Skin of body (tissue), 3 donors: ENCODE measurements at places on chromosomes 1 and 21.

DNA sequence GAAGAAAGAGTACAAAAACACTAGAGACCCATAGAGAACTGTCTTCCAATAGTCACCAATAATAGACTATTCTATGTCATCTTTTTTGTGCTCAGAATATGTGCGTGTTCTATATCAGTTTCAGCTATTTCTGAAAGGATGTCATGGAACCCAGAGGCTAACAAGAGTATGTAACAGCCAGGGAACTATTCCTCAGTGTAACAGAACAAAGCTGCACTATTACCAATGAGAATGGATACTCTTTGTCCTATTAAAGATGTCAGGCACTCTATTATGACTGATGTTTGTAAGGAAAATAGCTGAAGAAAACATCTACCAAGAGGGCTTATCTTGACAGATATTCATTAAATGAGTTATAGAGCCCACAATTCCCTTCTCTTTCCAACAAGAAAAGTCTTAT is 8.6 kb upstream of the LRRC8C start:
- no peak for DNase-seq

DNA sequence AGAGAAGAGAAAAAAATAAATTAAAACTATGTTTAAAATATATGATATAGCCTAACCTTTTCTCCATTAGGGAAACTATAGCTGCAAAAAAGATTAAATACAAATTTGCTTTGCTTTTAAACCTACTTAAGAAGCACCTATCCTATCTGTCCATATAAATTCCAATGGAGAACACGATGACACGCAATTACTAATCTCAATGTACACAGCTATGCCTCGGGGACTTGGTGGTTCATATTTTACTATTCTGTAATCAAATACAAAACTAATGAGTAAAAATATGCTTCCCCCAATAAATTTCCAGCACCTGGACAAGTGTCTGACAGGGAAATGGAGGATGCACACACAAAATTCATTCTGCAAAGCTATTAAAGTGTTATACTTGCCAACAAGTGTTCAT is 386.4 kb downstream of the LMO4 start:
- no peak for DNase-seq

GRCh38 chr21:25556091-25556490 is 51.2 kb downstream of the MRPL39 start:
- no peak for DNase-seq

DNA sequence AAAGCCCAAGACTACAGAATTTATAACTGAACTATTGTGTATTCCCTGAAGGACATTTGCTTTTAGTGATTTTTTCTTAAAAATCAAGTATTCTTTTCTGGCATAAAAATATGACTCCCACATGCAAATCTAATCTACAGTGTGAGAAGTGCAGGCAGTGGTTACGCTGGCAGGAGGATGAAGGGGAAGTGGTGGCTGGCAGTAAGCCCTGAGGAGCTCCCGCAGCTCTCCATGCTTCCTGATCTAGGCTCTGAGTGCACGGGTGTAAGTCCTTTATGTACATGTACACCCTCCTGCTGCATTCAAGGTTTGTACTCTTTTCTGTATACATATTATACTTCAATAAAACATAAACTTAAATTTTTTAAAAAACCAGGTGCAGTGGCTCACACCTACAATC is 67.5 kb upstream of the PRDX6 start:
- DNase-seq: no peak

GRCh38 chr1:150066838-150067183 is 765 bp upstream of the VPS45 start:
- DNase-seq: no peak

GRCh38 chr1:226942392-226942791 is 2.3 kb downstream of the COQ8A start:
- DNase-seq: no peak

DNA sequence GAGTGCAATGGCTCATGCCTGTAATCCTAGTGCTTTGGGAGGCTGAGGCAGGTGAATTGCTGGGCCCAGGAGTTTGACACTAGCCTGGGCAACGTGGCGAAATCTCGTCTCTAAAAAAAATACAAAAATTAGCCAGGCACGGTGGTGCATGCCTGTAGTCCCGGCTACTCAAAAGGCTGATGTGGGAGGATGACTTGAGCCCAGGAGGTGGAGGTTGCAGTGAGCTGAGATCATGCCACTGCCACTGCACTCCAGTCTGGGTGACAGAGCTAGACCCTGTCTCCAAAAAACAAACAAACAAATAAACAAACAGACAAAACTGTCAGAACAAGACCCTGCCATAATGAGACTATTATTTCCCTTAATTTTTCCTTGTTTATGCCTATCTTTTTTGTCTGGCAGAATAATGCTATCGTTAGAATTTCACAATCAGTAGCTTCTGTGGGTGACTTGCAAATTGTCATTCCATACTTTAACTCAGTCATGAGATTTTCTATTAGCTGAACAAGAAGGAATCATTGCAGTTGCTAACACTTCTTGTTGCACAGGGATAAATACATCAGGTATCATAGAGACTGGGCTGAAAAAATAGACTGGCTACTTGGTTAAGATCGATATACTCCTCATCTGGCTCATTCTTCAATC is 7.5 kb upstream of the THEM4 start:
- no peak for DNase-seq

- DNase-seq: no peak
Observed at GRCh38 chr1:47491341-47491753, 53.5 kb downstream of the FOXD2 start.

DNA sequence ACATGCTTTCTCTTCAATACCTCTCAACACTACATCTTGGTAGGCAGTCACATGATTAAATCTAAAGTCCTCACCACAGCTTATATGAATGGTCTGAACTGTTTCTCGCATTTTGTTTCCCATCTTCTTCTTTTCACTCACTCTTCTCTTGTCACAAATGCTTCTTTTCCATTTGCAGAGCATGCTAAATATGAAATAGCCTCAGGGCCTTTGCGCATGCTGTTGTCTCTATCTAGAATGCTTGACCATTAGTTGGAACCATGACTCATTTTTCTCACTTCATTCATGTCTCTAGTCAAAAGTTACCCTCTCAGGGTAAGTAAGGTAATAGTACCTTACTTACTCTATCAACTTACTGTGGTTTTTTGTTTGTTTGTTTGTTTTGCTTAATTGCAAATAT is 239.7 kb downstream of the PTPRC start:
- DNase-seq: no peak

DNA sequence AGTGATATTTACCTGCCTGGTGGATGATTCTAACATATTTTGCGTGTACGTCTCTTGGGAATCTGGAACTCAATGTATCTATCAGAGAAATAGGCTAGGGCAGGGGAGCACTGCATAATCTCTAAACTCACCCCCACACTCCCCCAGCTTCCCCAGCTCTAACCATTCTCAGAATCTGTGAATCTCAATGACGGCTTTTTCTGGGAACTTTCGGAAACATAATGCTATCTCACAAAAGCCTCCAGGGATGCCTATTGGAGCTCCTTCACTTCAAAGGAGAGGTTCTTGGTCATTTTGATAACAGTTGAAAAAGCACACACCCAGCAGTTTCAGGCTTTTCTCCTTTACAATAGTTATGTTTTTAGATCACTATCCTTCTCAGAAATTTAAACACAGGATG is 113.8 kb upstream of the MAGI3 start:
- DNase-seq: no peak

DNA sequence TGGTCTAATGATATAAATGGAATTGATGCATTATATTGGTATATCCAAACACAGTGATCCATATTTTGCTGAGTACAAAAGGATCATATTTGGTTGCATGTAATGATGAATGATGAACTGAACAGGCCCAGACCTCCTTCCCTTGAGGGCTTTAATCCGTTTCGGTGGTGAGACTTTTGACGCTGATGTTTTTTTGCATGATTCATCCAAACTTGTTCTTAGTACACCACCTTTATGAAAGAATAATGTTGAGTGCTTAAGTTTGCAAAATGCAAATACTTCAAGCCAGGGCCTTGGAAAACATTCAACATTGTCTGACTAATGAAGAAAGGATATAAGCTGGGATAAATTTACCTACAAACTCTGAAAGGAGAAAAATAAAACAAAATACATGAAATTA is 19.2 kb downstream of the HOOK1 start:
- DNase-seq: no peak

- no peak for DNase-seq
Observed at GRCh38 chr1:23825762-23826522, 713 bp upstream of the HMGCL start.

- DNase-seq: no peak
Observed at GRCh38 chr1:155706139-155706538, 17.2 kb downstream of the DAP3 start.

GRCh38 chr1:246566813-246567645 is 773 bp downstream of the CNST start:
- peak; percentile 51 for DNase-seq

DNA sequence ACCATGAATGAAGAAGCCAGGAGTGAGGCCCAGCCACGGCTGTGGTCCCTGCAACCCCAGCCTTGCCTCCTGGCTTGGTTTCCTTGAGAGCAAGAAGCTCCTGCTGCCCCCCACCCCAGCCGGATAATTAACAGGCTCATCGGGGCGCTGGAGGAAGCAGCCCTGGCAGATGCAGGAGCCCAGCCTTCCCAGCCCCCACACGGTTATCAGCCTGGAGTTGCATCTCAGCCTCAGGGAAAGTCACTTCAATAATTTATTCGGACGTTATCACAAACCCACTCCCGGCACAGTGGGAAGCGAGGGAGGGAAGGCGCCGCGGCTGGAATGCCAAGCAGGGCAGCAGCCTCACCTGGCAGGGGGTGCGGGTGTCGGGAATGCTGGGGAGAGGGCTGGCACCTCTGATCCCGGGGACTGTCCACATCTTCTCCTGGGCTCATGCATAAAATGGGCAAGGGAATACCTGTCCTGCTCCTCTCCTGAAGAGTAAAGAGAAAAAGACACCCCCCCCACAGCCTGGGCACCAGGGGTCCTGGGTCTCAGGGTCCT is 43.3 kb upstream of the LRP8 start:
- no peak for DNase-seq

GRCh38 chr1:15028102-15028501 is 125.4 kb upstream of the TMEM51 start:
- DNase-seq: no peak

GRCh38 chr1:205262731-205263171 is 35.0 kb downstream of the TMCC2 start:
- DNase-seq: no peak

DNA sequence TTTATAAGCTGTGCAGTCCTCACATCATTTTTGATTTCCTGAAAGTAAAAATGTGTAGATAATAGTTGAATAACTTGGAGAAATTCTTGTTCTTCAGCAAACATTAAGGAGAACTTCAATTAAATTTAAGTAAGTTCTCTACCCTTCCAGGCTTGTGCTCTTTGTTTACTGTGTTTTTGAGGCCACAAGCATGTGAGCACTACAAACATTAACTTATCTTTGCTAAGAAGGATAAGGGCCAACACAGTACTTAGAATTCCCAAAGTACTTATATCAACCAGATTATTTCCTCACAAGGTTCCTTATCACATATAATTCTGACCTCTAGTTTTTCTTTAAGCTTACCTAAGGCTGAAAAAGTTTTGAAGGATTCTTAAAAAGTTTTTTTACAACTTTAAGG is 24.7 kb upstream of the RWDD3 start:
- no peak for DNase-seq

GRCh38 chr1:8643542-8644536 is 173.6 kb downstream of the RERE start:
- no peak for DNase-seq

- DNase-seq: no peak
Observed at GRCh38 chr1:96880626-96881025, 159.0 kb downstream of the PTBP2 start.

GRCh38 chr21:45278156-45278911 is 9.4 kb downstream of the POFUT2 start:
- no peak for DNase-seq

DNA sequence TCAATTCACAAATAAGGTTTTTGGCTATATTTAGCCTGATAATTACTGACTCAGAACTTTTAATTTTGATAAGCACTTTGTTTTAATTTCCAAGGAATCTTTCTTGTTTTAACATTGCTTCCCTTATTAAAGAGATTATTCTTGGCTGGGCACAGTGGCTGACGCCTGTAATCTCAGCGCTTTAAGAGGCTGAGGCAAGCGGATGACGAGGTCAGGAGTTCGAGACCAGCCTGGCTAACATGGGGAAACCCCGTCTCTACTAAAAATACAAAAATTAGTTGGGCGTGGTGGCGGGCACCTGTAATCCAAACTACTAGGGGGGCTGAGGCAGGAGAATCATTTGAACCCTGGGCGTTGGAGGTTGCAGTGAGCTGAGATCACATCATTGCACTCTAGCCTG is 13.8 kb downstream of the ALG14 start:
- no peak for DNase-seq

GRCh38 chr1:178237121-178237520 is 143.2 kb downstream of the RASAL2 start:
- DNase-seq: no peak

DNA sequence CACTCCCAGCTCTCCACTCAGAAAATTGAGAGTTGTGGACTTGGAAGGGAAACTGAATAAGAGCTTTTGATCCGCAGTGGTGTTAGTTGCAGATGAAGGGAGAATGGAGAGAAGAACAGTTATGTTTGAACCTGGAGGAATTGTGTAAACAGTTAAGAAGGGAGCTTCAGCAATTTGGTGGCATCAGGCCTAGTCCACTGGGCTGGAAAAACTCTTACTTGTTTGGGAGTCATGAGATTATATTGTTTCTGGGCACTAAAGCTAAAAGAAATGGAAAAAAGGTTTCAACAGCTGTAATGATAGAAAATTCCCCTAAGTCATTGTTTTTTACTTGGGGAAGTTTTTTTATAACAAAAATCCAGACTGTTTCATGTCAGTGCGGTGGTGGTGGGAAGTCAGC is 256.1 kb upstream of the C1orf87 start:
- DNase-seq: peak; percentile 6

GRCh38 chr1:163436140-163436812 is 114.5 kb downstream of the NUF2 start:
- DNase-seq: peak; percentile 2

DNA sequence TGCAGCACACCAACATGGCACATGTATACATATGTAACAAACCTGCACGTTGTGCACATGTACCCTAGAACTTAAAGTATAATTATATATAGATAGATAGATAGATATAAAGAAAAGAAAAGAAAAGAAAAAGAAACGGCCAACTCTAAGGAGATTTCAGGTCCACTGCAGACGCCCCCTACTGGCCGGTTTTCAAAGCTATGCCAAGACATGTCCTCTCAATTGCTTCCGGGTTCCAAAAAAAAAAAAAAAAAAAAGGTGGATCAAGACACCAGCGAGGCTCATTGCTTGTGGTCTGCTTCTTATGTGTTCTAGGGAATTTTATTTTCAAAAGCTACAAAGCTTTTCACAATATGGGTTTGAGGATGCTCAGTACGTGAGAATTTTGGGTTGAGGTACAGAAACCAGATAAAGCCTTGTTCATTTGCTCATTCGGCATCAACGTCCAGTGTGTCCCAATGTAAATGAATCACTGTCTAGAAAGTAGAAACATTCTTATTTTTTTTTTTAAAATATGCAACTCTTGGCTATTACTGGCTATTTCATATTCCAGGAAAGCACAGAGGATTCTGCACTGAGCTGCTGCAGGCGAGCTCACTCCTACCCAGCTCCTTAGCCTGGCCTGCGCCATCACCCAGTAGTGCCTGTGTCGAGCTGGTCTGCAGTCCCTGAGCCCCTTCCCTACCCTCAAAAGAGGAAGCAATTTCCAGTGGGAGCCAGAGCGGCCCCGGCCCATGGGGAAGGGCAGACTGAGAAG is 643.0 kb downstream of the KIF26B start:
- no peak for DNase-seq
